ENCODE measurements at places on chromosomes 13 and 19.

GRCh38 chr13:108444448-108444847, 174.9 kb downstream of the TNFSF13B start:
- no peak for DNase-seq

DNA sequence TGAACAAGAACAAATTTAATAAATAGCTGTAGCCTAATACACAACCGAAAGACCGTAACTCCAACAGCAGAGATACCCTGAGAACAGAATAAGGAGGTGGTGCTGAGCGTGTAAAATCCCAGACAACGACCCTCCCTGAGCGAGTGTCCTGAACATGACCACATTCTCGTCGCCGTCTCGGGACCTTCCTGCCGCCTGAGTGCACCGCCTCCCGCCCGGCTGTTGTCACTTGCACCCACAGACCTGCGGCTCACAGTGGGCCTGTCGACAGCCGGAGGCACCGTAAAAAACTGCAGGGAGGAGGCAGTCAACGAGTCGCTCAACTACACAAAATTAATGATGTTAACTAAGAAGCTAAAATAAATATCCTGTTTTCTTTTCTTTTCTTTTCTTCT, 35.8 kb upstream of the GRTP1 start:
- no peak for DNase-seq

GRCh38 chr13:93268327-93269028, 41.9 kb downstream of the GPC6 start:
- no peak for DNase-seq

DNA sequence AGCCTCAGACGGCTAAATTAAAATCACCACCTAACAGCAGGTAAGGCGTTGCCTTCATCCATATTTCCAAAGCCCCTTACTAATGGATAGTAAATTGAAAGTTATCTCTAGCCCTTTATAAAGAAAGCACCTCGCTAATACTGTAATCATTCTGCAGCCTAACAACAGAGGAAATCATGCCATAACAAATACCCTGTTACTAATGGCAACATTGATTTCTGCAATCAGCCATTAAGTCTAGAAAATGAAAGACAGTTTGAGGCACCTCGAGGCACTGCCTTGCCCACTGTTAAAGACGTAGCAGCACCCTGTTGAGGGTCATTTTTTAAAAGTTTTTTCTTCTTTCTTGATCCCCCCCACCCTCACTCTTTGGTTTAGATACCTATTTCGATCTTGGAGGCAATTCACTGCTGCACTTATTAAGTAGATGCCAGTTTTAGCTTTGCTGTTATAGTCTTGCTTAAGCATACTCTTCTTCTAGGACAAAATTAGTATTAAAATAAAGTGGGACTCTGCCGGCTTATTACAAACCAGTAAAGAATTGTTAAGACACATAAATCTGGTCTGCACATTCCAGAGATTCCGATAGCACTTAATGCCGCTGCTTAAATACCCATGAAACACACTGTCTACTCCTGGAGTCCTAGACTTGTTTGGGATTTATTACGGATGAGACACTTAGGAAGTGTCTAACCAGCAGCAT, 74.8 kb downstream of the ZNF536 start:
- DNase-seq: no peak

DNA sequence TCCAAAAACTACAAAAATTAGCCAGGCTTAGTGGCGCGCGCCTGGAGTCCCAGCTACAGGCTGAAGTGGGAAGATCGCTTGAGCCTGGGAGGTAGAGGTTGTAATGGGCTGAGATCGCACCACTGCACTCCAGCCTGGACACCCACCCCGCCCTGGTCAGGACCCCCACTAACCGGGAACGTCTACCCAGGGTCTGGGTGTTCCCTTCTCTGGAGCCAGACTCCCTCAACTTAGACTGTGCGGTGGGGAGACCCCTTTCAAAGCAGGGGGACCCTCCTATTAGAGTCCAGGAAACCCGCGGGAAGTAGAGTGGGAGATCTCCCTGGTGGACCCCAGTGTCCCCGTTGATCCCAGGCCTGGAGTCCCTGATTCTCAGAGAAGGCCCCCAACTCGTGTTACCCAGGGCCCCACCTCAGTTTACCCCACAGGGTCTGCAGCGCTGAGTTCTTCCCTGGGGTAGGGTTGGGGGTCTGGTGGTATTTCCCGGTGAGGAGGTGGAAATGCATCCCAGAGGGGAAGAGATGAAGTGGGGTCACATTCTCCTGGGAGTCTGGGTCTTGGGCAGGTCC, 6.1 kb upstream of the ARRDC2 start:
- DNase-seq: no peak

GRCh38 chr19:5313307-5313706, 27.3 kb downstream of the PTPRS start:
- no peak for DNase-seq

DNA sequence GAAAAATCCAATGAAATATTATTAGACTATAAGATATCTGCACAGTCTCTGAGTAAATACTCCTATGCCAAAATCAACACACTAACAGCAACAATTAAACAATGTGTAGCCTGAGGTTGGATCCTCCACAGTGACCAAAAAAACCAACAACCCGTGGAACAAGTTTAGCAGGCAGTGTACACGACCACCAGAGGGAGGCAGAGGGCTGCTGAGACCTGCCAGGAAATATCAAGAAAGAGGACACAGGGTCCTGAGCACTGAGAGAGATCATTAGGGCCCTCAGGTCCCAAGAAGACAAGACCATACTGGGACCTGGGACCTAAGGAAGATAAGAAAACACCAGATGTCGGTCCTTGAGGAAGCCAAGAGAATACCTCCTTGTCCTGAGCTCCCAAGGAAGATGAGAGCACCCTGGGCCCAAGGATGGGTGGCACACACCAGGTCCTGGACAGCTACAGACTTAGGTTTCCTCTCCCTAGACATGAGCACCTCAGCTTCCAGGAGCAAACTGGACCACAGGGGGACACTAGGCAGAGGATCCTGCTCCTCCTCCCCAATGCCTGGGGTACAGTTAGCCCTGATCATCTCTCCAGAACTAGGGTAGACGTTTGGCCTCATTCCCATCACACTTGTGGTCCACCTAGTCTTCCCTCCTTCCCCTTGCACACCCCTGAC, 822 bp upstream of the ZNF274 start:
- DNase-seq: peak; percentile 31

DNA sequence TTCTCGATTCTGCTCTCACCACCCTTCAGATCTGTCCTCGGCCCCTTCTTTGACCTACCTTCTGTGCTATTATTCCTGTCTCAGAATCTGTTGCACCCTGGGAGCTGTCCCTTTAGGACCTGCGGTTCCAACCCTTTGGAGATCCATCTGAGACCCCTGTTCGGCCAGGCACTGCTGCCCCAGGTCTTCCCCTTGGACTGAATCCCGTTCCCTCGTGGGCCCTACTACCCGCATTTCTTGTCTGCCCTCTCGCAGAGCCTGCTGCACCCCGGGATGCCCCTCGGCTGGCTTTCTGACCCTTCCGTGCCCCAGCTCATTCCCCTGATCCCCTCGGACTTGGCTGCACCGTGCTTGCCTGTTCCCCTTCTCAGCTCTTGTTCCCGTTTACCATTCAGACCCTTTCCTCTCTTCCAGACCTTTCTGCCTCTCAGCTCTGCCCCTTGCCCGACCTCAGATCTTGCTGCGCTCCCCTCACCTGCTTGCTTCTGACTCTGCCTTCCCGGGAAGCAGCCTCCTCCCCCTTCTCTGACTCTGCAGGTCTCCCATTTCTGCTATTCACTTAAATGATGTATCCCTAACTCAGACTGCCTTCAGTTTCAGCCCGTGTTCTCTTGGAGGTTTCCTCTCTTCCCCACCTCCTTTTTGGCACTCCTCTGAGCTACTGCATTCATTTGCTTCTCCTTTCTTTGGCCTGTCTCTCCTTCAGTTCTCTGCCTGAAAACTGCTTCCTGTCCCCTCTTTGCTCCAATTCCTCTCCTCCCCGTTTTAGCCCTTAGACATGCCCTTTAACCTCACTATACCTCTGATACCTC, 1.1 kb downstream of the ARHGAP35 start:
- DNase-seq: no peak

DNA sequence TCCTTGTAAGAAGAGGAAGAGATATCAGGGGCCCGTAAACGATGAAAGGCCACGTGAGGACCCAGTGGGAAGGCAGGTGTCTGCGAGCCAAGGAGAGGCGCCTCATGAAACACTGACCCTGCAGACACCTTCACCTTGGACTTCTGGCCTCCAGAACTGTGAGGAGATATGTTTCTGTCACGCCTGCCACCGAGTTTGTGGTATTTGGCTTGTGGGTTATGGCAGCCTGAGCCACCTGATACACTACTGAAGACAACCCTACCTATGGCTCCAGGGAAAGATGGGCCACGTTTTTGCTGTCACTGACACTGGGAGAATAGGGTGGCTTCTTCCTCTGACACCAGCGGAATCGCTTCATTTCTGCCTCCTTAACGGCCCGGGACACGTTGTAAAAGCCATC, 217.5 kb upstream of the MAB21L1 start:
- DNase-seq: no peak

All from NCI-H1694 (cell line).